ENCODE measurements at places on chromosomes 1 and 21.

DNA sequence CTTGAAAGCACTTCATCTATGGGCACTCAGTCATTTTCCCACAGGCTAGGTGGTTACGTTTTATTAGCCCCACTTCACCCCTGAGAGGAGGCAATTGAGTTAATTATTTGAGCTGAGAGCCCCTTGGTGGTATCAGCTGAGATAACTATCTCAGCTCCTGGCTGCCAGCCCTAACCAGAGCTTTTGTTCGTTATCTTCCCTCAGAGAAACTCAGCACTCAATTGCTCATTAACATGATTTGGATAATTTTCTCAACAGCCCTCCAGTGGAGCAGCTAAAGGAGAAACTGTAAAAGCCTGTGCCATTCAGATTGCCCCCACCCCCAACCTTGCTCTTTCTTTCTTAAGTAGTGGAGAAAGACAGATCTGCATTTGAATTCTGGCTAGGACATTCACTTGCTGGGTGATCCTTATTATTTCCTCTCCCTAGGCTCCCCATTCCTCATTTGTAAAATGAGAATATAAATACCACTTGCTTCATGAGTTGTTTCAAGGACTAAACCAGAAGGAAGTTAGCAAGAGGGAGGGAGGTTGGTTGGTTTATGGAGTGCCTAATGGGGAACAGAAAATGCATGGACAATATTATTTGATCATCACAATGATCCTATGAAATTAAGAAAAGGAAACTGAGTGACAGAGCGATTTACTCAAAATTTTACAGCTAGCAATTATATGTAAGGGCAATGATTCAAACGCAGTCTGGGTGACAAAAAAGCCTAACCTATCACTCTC lies 218.7 kb upstream of the FGGY start:
- DNase-seq, result no peak

DNA sequence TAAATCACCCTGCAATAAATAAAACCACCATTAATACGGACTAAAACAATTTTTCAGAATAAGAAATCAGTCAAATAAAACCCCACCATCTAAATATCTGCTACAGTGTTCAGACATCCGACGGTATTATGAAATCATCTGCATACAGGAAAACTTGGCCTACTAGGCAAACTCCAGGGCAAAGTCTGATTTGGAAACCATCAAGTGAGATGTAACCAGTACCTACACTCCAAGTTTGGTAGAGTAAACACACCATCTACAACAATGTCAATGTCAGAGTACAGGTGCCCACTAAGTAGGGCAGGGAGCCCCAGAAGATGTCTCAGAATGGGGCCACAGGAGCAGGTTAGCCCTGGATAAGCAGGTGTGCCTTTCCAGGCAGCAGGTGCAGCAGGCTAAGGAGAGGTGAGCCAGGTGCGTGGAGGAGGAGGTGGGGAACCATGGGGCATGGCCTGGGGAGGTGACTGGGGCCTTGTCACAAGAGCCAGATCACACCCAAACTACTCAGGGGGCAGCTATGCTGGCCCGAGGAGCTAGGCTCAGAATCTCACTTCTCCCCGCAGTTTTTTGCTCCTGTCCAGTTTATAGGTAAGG lies 59.6 kb downstream of the CAPZB start:
- no peak for DNase-seq

DNA sequence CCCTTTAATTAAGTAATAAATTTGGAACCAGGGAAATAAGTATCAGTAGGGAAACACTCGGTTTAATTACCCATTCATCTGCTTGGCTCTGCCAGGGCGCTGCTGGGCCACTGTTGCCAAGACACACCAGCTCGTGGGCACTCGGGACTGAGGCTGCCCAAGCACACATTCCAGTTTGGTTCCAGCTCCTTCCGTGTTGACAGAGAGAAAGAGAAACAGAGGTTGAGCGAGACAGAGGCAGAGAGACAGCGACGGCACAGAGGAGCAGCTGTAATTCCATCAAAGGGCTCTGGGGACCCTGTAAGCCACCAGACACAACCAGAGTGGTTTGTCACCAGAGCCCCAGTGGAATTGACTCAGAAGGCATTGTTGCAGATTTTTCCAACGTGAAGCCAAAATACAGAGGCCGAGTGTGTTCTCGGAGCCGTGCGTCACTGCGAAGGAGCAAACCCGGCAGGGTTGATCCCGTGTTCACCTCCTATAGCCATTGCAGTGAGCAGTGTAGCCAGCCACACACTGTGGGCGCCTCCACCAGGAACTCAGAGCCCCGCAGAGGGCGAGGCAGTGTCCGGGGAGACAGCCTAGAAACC lies 33.5 kb downstream of the SYF2 start:
- no peak for DNase-seq

GRCh38 chr1:53739109-53739681 lies at the start of gene GLIS1:
GLIS1 (minus strand) TSS chr1:53739164; CDS start chr1:53738064, 1,100 bp downstream.
- peak; percentile 48 for DNase-seq

GRCh38 chr1:214310010-214310409 lies 29.1 kb downstream of the SMYD2 start:
- DNase-seq, result no peak

DNA sequence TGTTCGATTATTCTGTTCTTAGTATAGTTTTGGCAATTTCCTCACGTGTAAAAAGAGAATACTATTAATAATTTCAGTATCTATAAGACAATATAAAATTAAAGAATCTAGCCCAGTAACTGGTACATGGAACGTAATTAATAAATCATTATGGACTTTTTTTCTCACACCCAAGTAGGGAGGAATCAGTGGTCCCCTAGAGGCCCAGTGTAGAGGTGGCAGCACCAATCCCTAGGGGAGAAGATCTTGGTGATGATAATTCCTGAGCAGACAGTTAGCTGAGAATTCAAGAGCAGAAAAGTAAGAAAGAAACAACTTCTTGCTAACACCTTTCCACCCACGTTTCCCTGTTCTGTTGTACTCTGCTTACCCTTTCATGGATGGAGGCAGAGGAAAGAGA lies 19.7 kb upstream of the SELE start:
- no peak for DNase-seq

GRCh38 chr1:21110163-21110562 lies 66.5 kb downstream of the EIF4G3 start:
- no peak for DNase-seq

- DNase-seq, result no peak
Observed at GRCh38 chr21:32392299-32392879, 423 bp downstream of the URB1 start.

GRCh38 chr1:39613250-39613649 lies 26.2 kb downstream of the HEYL start:
- no peak for DNase-seq

DNA sequence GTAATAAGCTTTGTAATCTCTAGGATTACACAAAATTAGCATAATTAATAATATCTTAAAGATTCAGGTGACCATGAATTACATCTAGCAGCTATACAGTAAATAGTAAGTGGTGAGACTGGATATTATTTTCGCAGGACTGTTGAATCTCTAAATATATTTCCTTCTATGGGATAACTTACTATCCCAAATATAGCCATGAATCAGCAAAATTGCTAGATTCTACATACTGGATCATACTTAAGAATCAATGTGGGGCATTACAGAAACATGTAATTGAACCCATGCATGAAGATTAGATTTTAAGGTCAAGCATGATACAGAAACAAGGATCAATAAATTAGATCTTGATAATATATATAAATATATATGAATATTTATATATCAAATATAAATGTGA lies 1203.4 kb downstream of the BRINP3 start:
- DNase-seq, result no peak

DNA sequence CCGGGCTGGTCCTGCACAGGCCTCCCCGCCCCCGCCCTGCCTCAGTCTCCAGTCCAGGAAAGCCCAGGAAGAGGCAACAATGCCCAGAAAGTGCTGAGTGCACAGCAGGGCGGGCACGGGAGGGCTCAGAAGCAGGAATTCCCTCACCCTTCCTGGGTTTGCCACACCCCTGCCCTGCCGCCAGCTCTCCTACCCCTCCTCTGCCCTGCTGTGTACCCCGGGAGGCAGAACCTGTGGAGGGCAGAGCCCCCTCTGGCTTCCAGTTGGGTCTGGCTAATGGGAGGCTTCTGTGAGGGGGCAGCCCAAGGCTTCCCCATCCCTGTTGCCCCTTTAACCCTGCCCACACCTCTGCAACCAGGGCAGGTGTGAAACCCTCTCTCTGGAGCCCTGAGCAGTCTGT lies 47.5 kb upstream of the CSF3R start:
- no peak for DNase-seq

GRCh38 chr1:198638441-198638840 lies 399 bp upstream of the PTPRC start:
- no peak for DNase-seq

DNA sequence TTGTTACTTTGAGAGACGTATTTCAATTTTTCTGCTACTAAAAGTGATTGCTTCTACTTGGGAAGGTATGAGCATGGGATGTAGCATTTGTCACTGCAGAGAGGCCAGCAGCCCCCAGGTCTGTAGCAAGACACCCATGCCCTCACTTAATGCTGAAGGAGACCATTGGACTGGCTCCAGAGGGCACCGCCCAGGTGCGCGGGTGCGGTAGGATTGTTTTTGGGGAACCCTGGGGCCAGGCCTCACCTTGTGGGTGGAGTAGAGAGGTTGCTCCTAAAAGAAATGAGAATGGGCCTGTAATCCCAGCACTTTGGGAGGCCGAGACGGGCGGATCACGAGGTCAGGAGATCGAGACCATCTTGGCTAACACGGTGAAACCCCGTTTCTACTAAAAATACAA lies 30.6 kb upstream of the IFNGR2 start:
- DNase-seq, result no peak

DNA sequence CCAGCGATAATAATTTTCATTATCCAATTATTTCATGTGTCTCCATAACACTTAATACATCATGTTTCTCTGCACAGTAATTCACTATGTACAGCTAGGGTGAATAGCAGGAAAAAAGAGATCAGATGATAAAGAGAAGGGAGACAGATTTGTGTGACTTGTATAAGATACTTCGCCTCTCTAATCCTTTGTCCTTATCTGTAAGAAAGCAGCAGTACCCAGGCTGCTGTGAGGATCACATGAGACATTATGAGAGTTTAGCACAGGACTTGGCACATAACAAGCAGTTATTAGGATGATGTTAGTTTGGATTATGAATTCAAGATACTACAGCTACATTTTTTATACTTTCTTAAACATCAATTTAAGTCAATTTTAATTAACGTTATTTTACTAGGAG lies 6.3 kb downstream of the ERG start:
- DNase-seq, result no peak

DNA sequence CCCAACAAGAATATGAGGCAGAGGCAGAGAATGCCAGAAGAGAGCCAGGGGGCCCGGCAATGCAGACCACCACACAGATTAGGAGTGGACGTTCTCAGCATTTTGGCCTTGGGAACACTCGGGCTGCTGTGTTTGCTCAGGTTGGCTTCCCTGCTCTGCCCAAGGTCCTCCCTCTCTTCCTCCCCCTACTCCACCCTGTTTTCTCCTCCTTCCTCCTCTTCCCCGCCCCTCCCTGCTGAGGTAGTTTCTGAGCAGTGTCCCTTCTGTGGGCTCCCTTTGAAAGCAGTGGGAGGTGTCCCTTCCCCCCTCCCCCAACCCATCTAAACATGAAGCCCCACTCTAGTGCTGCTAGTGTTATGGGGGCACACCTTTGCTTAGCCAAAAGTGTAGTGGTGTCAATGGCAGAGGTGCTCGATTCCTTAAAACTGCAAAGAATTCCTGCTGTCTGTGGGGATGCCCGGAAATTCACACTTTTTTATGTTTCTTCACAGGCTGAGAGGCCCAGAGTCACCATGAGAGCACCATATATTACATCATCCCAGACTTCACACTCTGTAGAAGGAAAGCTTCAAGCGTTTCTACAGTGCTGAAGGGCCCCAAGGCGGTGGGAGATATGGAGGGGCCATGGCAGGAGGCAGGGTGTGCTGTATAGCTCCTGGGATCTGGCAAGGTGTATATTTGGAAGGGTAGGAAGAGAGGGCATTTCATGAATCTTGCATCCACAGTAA lies at the start of gene HHIPL2:
TSS of gene HHIPL2 (minus strand) at position 161 of the 728 bp plus-strand sequence. CDS start at position 101, 60 bp downstream.
- DNase-seq, result no peak

DNA sequence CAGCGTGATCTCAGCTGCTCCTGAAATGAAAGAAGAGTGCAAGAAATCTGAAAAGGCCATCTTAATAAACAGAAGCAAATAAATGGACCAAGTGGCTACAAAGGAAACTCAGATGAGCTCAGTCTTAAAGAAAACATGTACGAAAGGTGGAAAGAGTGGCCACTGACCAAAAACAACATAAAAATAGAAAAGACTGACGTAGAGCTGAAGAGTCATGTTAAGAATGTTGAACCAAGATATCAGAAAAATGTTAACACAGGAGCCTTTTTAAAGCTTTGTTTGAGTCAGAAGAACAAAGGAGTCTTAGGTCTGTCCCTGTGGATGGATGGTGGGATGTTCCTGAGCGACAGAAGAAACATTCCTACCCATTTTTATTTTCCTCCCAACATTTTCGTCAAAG lies 30.8 kb upstream of the ZNF648 start:
- DNase-seq, result no peak

- DNase-seq, result no peak
Observed at GRCh38 chr1:48069662-48070395, 72.6 kb upstream of the TRABD2B start.

- no peak for DNase-seq
Observed at GRCh38 chr1:192632188-192632587, 3.8 kb upstream of the RGS13 start.

DNA sequence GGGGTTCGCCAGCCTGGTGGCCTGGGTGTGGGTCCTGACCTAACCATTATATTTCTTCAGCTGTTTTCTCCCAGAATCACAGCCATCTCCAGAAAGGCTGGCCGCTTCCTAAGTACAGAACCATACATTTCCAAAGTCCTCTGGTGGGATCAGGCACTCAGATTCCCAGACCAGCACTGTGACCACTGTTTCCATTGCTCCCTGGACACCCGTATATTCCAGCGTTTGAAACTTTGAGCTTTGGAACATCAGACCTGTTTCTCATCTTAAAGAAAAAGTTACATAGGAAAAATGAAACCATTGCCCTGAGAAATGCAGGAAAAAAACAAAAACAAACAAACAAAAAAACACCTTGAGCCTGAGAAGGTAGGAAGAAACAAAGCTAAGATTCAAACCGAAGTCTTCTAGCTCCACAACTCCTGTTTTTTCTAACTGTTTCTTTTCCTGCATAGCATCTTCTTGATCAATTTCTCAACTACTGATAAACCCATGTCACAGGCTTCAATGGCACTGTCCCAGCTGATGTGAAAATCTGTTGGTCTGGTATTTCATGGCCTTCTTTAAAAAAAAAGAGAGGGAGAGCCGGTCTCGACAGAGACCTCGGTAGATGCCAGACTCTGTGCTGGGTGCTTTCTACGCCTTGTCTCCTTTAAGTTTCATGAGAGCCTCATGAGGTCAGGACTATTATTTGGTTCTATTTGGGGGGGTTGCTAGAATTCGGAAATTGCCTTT lies 221.3 kb downstream of the TOMM20 start:
- no peak for DNase-seq

GRCh38 chr1:193079187-193079586 lies 19.8 kb downstream of the RO60 start:
- no peak for DNase-seq

- DNase-seq, result no peak
Observed at GRCh38 chr1:43518935-43519686, 11.6 kb upstream of the PTPRF start.

- DNase-seq, result no peak
Observed at GRCh38 chr1:54819195-54819536, 18.0 kb upstream of the TTC22 start.

Measured in stimulated activated CD4-positive, alpha-beta T cell treated with anti-CD3 and anti-CD28 coated beads, Interleukin-2, amount 100 ng/mL, for 48 hours (primary cell).